D341Med (cell line): ENCODE measurements at places on chromosomes 2 and 18.

GRCh38 chr18:63140997-63141777, 178.4 kb downstream of the BCL2 start:
- no peak for DNase-seq

DNA sequence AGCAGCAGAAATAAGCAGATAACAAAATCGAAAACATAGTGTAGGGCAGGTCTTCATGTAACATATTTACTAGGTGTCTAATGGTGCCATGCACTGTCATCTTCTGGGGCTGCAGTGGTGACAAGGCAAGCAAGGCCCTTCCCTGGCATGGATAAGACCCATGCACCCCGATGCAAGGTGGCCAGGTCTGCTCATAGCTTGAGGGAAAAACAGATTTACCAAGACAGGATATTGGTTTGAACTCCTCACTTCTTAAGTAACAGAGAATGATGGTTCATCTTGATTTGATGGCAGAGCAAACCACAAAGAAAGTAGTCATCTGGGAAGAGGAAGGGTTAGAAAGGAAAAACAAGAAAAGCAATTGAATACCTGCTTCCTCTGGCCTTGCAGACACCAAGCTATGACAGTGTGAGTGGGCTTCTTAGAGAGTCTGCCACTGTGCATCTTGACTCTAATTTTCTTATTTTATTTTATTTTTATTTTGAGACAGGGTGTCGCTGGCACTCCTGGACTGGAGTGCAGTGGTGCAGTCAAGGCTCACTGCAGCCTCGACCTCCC, 35.8 kb upstream of the EML6 start:
- DNase-seq, result no peak

GRCh38 chr2:168158586-168158985, 88.8 kb downstream of the STK39 start:
- no peak for DNase-seq

GRCh38 chr18:64379662-64380061, 230.8 kb upstream of the LINC00305 start:
- DNase-seq, result no peak

GRCh38 chr2:104250635-104251034, 603.3 kb upstream of the POU3F3 start:
- DNase-seq, result no peak

GRCh38 chr2:219562049-219563020, 9.0 kb downstream of the OBSL1 start:
- no peak for DNase-seq

DNA sequence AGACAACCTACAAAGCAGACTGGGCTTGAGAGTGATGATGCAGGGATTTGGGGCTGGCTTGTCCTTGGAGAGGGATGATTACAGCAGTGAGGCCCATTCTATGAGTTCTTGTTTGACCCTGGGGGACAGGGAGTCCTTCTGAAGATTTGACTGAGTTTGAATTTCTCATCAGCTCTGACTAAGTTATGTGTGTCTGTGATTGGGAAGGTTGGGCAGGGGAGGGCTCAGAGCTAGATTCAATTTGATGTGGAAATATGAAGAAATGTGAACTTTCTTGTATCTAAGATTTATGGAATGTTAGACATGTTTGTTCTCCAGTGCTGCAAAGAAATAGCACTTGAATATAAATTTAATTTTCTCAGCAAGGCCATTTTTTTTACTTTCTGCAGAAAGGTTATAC, 19.9 kb upstream of the IL1R2 start:
- no peak for DNase-seq

DNA sequence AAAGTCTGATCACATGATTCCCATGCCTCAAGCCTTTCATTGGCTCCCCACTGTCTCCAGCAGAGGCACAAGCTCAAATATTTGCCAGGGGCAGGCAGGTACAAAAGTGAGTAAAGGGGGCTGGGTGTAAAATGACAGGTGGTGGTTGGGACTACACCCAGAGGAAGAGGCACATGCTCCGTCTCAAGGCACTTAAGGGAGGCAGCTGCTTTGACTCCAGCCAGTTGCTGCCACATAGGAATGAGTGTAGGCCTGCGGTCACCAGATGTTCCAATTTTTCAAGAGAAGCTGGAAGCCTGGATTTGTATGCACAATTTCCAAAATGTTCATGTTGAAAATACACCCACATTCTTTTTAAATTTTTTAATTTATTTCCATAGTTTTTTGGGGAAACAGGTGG, 164.4 kb downstream of the UPP2 start:
- DNase-seq, result no peak

DNA sequence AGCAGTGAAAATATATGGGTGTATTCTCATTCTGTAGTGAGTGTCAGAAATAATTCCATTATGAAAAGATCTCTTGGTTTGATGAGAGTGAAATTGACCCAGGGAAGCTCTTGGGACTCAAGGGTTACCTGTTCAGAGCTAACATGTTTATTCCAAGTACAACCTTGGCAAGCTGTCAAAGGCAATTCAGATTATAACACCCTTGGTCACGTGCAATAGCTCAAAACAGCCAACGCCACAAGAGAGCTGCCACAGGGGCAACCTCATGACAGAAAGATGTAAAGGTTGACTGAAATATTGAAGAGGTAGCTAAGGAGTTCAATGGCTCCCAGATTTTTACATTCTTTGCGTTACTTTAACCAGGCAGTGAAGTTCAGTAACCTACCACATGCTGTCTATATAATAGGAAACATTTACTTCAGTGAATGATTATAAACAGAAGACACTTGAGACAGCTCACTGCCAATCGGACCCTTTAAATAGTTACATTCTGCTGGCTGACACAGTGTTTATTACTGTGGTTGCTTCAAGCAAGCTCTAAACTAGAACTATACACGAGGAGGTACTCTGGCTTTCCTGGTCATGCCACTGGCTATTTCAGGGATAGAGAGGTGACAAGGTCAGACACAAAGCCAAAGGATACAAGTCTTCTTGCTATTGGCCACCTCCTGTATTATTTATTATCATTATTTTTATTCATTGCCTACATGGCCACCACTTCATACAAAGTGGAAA, 187.3 kb downstream of the PID1 start:
- no peak for DNase-seq

DNA sequence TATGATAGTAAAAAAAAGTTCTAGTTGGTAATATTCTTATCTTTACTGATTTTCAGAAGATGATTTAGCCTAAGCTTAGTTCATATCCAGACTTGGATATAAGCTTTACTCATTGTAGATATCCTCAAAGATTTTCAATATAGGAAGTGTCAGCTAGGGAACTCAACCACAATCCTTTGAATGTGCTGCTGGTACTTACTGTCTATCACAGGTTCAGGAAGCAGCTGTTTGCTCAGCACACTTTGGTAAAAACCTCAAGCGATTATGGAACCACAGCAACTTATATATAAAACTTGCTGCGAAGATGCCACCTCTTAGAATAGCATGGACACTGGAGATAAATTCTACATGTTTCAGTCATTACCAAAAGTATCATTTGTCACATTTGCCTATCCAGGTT, 60.1 kb upstream of the TNFRSF11A start:
- DNase-seq, result no peak

GRCh38 chr2:60855989-60856669, 25.2 kb upstream of the REL start:
- DNase-seq, result no peak

GRCh38 chr18:78805840-78806239, 173.8 kb upstream of the SALL3 start:
- no peak for DNase-seq

- no peak for DNase-seq
Measured at GRCh38 chr2:162435676-162436075, 91.7 kb downstream of the GCA start.

- peak; percentile 97 for DNase-seq
Measured at GRCh38 chr2:237691908-237692600, 64.7 kb downstream of the LRRFIP1 start.

DNA sequence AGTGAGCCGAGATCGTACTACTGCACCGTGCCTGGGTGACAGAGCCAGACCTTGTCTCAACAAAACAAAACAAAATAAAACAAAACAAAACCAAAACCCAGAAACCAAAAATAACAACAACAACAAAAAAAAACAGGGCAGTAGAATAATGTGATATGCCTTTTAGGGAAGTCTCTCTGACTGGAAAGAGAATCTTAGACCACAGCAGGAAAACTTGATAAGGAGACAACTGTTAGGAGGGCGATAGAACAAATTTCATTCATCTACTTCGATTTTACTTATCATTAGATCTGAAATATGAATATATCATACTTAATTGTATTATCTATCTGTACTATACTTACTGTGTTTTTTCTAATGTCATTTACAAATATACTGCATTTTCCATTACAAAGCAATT, 109.0 kb upstream of the CNTNAP5 start:
- no peak for DNase-seq

DNA sequence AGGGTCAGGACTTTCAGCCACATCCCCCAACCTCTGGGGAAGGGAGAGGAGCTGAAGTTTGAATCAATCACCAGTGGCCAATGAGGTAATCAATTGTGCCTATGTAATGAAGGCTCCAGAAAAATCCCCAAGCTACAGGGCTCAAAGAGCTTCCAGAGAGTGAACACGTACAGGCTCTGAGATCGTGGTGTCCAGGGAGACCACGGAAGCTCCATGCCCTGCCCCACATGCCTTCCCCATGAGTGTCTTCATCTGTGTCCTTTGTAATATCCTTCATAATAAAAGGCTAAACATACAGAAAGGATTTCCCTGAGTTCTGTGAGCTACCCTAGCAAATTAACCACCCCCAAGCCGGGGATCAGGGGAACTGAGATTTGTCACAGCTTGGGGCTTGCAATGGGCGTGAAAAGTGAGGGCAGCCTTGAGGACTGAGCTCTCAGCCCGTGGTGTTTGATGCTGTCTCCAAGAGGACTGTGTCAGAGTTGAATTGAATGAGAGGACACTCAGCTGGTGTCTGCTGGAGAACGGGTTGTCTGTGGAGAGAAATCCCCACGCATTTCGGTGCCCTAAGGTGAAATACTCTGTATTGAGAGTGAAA, 25.5 kb upstream of the TUBB6 start:
- no peak for DNase-seq

DNA sequence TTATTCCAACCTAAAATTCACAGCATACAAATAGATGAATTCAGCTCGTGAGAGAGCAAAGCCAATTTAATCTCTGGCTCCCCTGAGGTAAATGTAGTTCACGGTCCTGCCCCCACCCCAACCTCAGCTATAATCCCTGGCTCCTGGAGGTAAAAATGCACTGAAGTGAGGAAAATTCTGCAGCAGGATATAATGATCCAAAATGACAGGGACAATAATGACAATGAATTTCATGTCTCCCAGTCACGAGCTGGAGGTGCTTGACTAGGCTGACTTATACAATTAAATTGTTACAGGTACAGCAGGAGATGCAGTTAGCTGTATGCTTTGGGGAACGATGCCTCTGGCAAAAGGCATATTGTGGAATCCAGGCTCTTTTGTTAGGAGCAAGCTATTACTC, 82.0 kb downstream of the GPD2 start:
- no peak for DNase-seq

DNA sequence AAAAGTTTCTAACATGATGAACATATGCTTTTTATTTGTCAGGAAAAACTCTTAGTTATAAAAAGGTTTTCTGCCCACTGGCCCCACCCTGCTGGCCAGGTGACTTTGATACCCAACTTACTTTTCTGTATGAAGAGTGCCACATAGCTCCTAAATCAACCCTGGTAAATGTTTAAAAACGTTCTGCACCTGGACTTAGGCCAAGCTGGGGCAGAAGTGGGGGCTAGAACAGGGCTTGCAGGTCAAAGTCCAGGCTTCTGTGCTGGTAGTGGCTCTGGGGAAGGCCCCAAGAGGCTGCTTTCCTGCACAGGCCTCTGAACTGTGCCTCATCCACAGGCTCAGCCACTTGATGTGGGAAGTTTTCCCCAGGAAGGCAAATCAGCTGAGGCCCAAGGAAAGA, 171.7 kb downstream of the ANKRD30B start:
- DNase-seq, result peak; percentile 7

DNA sequence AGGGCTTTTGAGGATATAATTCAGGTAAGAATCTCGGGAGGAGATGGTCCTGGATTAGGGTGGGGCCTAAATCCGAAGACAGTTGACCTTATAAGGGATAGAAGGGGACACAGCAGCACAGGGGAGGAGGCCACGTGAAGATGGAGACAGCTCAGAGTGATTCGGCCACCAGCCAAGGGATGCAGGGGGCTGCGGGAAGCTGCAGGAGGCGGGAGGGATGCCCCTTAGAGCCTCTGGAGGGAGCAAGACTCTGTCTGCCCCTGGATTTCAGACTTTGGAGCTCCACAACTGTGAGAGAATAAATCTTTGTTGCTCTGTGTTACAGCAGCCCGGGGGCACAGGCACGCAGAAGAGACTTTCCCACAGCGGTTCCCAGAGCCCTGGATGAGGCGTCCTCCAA, 143.7 kb downstream of the ASB1 start:
- no peak for DNase-seq

GRCh38 chr2:39145906-39146421, 25.1 kb upstream of the SOS1 start:
- no peak for DNase-seq

DNA sequence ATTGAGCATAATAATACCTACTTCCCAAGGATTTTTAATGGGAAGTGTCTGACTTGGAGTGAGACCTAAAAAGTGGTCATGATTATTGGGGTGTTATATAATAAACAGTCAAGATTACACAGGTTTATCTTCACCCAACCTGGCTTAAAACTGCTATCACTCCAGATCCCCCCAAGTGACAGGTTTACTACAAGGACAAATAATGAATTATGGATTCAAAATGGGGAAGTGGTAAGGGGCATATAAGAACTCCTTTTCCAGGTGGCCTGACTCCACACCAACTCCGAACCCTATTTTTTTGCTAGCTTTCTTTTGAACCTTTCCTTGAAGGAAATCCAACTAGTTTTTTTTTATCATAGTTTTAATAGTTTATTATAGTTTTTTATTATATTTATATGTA, 663.0 kb upstream of the FANCL start:
- DNase-seq, result no peak

DNA sequence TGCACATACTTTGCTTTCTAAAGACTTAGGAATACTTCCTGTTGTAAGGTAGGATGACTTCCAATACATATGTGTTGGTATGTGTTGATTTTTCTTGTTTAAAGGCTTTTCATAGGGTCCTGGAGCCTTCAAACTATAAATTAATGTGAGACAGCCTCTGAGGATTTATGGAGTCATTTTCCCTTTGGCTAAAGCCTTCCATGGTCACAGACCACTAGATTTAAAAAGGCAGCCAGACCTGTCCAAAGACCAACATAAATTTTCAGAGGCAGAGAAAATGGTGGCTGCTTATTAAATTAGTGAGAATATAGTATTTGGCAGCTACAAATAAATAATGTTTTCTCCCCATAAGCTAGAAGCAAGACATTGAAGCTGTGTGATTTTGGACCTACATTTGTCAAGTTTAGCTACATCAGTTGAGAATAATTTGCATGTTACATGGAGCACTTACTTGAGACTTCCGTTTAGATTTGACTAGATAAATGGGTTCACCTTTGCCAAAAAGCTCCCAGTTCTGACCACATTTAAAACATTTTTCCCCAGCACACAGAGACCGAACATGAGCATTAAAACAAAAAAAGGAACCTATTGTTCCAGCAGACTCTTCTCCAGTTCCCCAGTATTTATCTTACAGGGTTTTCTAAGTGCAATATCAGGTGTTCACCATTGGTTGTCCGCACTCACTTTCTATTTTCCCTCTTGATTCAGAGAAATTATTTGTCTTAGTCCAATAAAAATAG, 402.9 kb downstream of the PARD3B start:
- no peak for DNase-seq
